Tracheal epithelial cell (primary cell): ENCODE measurements at places on chromosomes 3 and 15. TPM values are rescaled to one million over a fixed set of nuclear protein-coding genes. Genes with fewer than 3 reads are reported as not detected.

Gene GCSAM
- 0.48 and 0.85 TPM in 2 replicates for total RNA-seq

Gene RPP25
- total RNA-seq: 6.5 and 15.8 TPM in 2 replicates

Gene GREM1
- total RNA-seq: 0.21 and 1.7 TPM in 2 replicates

Gene DIPK2A
- 29.6 and 63.4 TPM in 2 replicates for total RNA-seq

Gene TMCO5A
- total RNA-seq: not detected in 2 replicates

Gene CLDND1
- total RNA-seq: 120 and 168 TPM in 2 replicates

Gene MYZAP
- total RNA-seq: 1.2 and 1.3 TPM in 2 replicates

Gene SEC11A
- 164 and 172 TPM in 2 replicates for total RNA-seq

Gene GXYLT2
- total RNA-seq: 0.85 and 3.1 TPM in 2 replicates

Gene CA12
- 122 and 136 TPM in 2 replicates for total RNA-seq

Gene TRAT1
- not detected in 2 replicates for total RNA-seq

Gene TM4SF18
- 0.21 and 8.0 TPM in 2 replicates for total RNA-seq

Gene ATP2B2
- total RNA-seq: under 0.01 TPM in 1 of 2 replicates, not detected in the other

Gene ERICH6
- under 0.01 and 0.24 TPM in 2 replicates for total RNA-seq
